PC-9 (cell line): ENCODE measurements at places on chromosomes 3 and 15. TPM values are rescaled to one million over a fixed set of nuclear protein-coding genes. Genes with fewer than 3 reads are reported as not detected.

GRCh38 chr3:114846779-114847178 lies 300.3 kb downstream of the ZBTB20 start:
- no peak overlapping the region for H3K27ac ChIP-seq
- H3K36me3 ChIP-seq = no peaks in the 10 kb centered on the region
- DNase-seq = no peak
- H3K27me3 ChIP-seq = no peaks in the 10 kb centered on the region
- no peak overlapping the region for H3K4me3 ChIP-seq
- no peaks in the 10 kb centered on the region for H3K4me1 ChIP-seq

The NSMCE3 gene
- 3.1 and 4.0 TPM in 2 replicates for total RNA-seq

The GOLGA6L7 gene
- total RNA-seq = not detected in 2 replicates

The LRRK1 gene
- total RNA-seq = 15.7 and 22.4 TPM in 2 replicates

The BCHE gene
- total RNA-seq = not detected in 2 replicates

The EPHB1 gene
- total RNA-seq = 0.15 TPM in 1 of 2 replicates, not detected in the other

DNA sequence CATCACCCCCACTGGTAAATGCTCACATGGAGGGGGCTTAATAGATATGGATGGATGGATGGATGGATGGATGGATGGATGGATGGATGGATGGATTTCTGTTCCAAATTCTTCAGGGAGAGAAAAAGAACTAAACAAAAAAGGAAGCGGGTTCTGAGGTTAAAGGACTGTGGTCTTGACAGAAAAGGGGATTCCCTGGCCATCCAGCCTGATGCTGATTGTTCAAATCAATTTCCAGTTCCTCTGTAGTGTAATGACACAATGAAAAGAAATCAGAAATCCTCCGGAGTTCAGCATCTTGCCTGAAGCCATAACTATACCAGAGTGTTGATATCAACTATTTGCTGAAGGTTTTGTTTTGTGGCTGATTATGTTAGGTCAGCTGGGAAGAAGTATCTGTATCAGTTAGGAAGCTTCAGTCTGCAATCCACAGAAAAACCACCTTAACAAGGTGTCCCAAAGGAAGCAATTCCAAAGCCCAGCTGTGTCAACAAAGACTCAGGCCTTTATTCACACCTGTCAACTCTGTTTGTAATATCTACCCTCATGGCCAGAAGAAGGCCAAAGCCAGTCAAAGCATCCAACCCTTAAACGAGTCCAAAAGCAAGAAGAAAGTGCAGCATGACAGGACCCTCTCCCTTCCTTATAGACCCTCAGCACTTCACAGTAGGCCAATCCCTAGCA lies 24.5 kb upstream of the RASA2 start:
- no peaks in the 10 kb centered on the region for H3K4me1 ChIP-seq
- no peaks in the 10 kb centered on the region for H3K36me3 ChIP-seq
- no peaks in the 10 kb centered on the region for H3K27me3 ChIP-seq
- DNase-seq = no peak

- peak; percentile 39 for DNase-seq
- no peaks in the 10 kb centered on the region for H3K36me3 ChIP-seq
- H3K4me1 ChIP-seq = peaks cover 9% of the 10 kb centered on the region; the same call in 1 of the 2 replicates
- H3K27ac ChIP-seq = no peak overlapping the region
- H3K4me3 ChIP-seq = no peak overlapping the region
Measured at GRCh38 chr15:92012368-92012629, 158.8 kb downstream of the SLCO3A1 start.

- H3K4me3 ChIP-seq = no peak overlapping the region
- peaks cover 5% of the 10 kb centered on the region; the same call in 1 of the 2 replicates for H3K36me3 ChIP-seq
- no peak for DNase-seq
- H3K27me3 ChIP-seq = no peaks in the 10 kb centered on the region
Measured at GRCh38 chr3:55624238-55624637, 137.1 kb upstream of the WNT5A start.

The WWTR1 gene
- total RNA-seq = 73.5 and 85.3 TPM in 2 replicates

- no peak overlapping the region for H3K4me3 ChIP-seq
- peaks cover 6% of the 10 kb centered on the region for H3K4me1 ChIP-seq
Measured at GRCh38 chr3:113103588-113103987, 107.8 kb upstream of the BOC start.

- H3K36me3 ChIP-seq = no peaks in the 10 kb centered on the region
- H3K27me3 ChIP-seq = peaks cover 90% of the 10 kb centered on the region
- H3K4me3 ChIP-seq = no peak overlapping the region
- no peak for DNase-seq
Measured at GRCh38 chr3:10391391-10391790, 70.5 kb upstream of the SEC13 start.

The EEF1AKMT4 gene
- total RNA-seq = 11.7 and 12.1 TPM in 2 replicates

GRCh38 chr3:57694146-57694545 lies 1.3 kb upstream of the DENND6A start:
- H3K4me1 ChIP-seq = peaks cover 32% of the 10 kb centered on the region
- H3K36me3 ChIP-seq = no peaks in the 10 kb centered on the region
- no peak for DNase-seq
- peak overlapping the region; percentile 65; the same call in 1 of the 2 replicates for H3K4me3 ChIP-seq

GRCh38 chr3:33383951-33384350 lies 56.3 kb downstream of the UBP1 start:
- no peaks in the 10 kb centered on the region for H3K4me1 ChIP-seq
- H3K27ac ChIP-seq = no peak overlapping the region
- no peaks in the 10 kb centered on the region for H3K27me3 ChIP-seq
- no peaks in the 10 kb centered on the region for H3K36me3 ChIP-seq
- no peak overlapping the region for H3K4me3 ChIP-seq
- no peak for DNase-seq

DNA sequence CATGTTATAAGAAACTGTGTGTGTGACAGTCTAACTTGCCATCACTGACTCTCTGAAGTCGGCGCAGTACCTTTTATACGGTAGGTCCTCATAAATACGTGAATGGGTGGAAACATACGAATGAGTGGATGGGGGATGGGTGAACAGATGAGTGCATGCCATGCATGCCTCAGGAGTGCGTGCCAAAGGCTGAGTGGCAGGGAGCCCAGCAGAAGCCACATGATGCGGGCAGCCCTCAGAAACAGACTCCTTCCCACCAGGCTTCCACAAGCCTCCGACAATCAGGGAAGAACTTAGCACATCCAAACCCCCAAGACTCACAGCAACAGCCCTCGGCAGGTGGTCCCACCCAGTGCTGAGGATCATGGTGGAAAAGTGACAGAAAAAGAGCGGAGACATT lies 16.7 kb downstream of the HCN4 start:
- no peak overlapping the region for H3K27ac ChIP-seq
- no peak for DNase-seq
- H3K36me3 ChIP-seq = no peaks in the 10 kb centered on the region
- H3K4me3 ChIP-seq = no peak overlapping the region
- H3K27me3 ChIP-seq = peaks cover 74% of the 10 kb centered on the region

The CCR9 gene
- not detected in 2 replicates for total RNA-seq

DNA sequence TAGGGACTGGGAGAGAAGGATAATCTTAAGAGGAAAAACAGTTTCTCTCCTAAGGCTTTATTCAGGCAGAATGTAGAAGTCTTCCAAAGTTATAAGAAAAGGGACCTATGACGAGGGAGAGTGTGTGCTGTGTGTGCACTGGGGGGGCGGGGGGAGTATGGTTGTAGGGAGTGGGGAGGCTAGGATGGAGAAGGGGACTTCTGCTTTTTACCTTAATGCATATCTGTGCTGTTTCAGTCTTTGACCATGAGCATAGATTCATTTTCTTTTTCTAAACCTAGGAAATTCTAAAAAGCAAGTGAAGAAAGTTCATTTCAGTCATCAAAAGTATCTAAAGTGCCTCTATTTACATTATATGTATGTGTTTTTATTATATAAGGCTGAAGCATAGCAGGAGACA lies 52.6 kb upstream of the RASA2 start:
- no peak overlapping the region for H3K4me3 ChIP-seq
- no peaks in the 10 kb centered on the region for H3K4me1 ChIP-seq
- H3K36me3 ChIP-seq = no peaks in the 10 kb centered on the region
- no peak overlapping the region for H3K27ac ChIP-seq

The USP19 gene
- 72.1 TPM in 2 replicates for total RNA-seq

DNA sequence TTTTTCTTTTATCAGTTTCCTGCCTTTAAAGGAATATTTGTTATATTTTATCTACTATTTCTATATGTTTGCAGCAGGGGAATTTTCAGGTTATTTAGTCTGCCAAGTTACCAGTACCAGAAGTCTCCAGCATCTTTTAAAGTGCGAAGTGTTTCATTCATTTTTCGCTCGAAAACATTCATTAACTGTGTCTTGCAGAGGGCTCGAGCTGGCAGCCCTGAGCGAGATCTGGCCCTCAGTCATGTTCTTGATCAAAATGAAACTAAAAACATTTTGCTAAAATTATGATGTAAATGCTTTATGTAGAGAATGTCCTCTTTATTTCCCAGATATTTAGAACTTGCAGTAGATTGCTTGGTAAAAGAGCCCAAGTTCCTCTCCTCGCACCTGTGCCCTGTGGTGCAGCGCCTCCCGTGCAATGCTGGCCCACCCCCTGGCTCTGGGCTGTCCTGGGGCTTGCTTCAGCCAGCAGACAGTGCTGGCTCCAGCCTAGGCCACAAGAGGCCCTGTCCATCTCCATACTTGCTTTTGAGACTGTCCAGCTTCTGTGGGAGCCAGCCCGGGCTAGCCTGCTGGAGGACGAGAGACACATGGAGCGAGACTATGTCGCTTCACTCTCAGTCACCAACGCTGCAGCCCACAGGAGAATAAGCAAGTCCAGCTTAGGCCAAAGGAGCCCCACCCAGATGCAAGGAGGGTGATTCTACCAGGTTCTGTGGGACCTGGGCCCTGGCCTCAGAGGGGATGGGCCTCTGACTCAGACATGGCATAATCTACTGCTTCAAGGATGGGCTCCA lies 71.9 kb upstream of the PRR23E start:
- DNase-seq = no peak
- no peaks in the 10 kb centered on the region for H3K4me1 ChIP-seq
- H3K27ac ChIP-seq = no peak overlapping the region
- peaks cover 25% of the 10 kb centered on the region for H3K27me3 ChIP-seq
- no peak overlapping the region for H3K4me3 ChIP-seq
- no peaks in the 10 kb centered on the region for H3K36me3 ChIP-seq

DNA sequence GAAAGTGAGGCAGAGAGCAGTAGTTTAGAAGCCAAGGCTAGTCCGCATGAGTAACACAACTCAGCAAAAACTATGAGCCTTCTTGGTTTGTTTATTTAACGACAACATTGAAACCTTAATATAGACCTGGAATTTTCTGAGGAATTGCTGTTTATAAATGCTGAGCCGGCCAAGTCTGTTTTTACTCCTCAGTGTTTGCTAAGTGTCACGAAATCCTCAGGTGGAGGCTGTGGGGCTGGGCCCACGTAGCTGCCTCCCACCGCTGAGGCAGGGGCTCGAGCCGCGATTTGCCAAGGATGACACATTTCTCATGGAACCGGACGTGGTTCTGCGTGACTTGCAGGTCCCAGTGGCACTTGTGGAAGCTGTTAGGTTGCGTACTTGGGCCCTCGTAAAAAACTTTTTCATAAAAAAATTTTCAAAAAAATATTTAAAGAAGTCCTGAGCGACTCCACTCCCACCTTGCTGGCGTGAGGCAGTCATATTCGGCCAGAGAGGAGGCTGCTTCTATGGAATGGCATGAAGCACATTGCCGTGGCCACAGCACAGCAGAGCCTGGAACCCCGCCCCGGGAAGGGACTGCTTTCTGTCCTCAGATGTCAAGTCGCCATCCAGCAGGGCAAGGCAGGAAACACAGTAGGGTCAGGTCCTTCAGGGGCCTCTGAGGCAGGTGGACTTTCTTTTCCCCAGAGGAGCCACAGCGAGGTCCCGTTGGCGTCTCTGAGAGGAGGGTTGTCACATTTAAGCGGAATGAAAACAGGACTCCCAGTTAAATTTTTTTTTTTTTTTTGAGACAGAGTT lies 64.8 kb upstream of the PCSK6 start:
- H3K27me3 ChIP-seq = no peaks in the 10 kb centered on the region
- no peak overlapping the region; the same call in 1 of the 2 replicates for H3K27ac ChIP-seq
- H3K4me3 ChIP-seq = no peak overlapping the region
- peaks cover 51% of the 10 kb centered on the region for H3K4me1 ChIP-seq
- no peak for DNase-seq

GRCh38 chr15:38896647-38897046 lies 332.0 kb upstream of the RASGRP1 start:
- no peak for DNase-seq
- no peak overlapping the region for H3K4me3 ChIP-seq
- peaks cover 14% of the 10 kb centered on the region; the same call in 1 of the 2 replicates for H3K4me1 ChIP-seq
- H3K27me3 ChIP-seq = no peaks in the 10 kb centered on the region
- no peak overlapping the region for H3K27ac ChIP-seq
- no peaks in the 10 kb centered on the region for H3K36me3 ChIP-seq

The DUOX2 gene
- total RNA-seq = 0.10 TPM in 1 of 2 replicates, not detected in the other

DNA sequence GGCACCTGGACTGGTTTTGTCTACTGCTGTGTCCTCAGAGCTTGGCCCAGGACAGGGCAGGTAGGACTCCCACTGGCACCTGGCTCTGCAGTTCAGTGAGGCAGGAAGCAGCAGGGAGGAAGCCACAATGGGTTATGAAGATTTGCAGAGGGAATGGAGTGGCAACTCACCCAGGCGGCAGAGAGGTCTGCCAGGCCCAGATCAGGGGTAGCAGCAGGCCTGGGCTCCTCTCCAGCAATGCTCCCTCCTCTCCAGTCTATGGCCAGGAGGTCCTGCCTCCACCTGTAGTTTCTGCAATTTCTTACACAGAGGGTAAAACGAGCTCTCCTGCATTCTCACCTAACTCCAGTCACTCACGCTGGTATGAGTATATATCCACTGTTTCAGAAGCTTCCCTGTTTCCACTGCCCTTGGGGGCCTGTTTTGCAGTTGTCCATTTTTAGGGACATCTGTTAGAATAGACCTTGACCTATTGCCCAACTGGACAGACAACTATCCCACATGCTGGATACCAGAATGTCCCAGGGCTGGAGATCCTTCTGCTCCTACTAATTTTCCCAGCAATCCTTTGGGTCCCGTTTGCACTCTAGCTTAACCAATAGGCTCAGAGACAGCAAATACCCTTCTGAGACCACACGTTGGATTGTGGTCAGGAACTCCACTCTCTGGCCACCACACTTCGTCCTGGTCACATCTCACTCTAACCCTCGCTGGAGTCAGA lies 35.2 kb downstream of the HMCES start:
- peak overlapping the region; percentile 90; the same call in 1 of the 2 replicates for H3K4me3 ChIP-seq
- no peaks in the 10 kb centered on the region for H3K36me3 ChIP-seq
- no peak for DNase-seq

- peaks cover 31% of the 10 kb centered on the region for H3K4me1 ChIP-seq
- no peak for DNase-seq
- H3K27ac ChIP-seq = no peak overlapping the region
- H3K4me3 ChIP-seq = no peak overlapping the region
- H3K36me3 ChIP-seq = no peaks in the 10 kb centered on the region
Measured at GRCh38 chr3:132545471-132545870, 51.6 kb upstream of the ACKR4 start.

The MCF2L2 gene
- 1.7 and 2.3 TPM in 2 replicates for total RNA-seq

The CCNB2 gene
- total RNA-seq = 77.1 and 99.2 TPM in 2 replicates

GRCh38 chr3:13470894-13471574 lies 9.1 kb upstream of the HDAC11 start:
- peaks cover 16% of the 10 kb centered on the region for H3K4me1 ChIP-seq
- no peaks in the 10 kb centered on the region for H3K27me3 ChIP-seq
- H3K4me3 ChIP-seq = no peak overlapping the region
- DNase-seq = no peak

The GOLGA8K gene
- total RNA-seq = 0.35 TPM in 1 of 2 replicates, not detected in the other
